HTR-8/SVneo (cell line): ENCODE measurements at places on chromosomes 11 and 22.

DNA sequence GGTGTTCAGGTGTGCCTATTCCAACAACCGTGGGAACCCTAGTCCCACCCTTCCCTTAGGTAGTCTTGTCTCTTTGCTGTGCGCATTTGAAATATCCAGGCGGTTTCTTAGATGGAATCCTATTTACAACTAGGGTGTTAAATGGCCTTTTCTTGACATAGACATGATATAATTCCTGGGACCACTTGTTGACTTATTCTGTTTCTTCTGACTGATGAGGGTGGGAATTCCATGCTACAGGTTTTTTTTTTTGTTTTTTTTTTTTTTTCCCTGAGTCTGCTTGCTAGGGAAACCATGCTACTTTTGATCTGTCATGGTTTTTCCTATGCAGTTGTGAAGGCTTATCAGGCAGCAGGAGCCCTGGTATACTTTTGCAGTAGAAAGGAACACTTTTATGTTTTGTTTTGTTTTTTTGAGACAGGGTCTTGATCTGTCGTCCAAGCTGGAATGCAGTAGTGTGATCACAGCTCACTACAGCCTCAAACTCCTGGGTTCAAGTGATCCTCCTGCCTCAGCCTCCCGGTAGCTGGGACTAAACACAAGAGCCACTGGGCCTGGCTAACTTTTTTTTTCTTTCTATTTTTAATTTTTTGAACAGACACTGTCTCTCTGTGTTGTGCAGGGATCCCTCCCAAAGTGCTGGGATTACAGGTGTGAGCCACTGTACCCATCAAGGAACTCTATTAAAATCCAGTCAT lies 1.5 kb downstream of the STIM1 start:
- DNase-seq: no peak

DNA sequence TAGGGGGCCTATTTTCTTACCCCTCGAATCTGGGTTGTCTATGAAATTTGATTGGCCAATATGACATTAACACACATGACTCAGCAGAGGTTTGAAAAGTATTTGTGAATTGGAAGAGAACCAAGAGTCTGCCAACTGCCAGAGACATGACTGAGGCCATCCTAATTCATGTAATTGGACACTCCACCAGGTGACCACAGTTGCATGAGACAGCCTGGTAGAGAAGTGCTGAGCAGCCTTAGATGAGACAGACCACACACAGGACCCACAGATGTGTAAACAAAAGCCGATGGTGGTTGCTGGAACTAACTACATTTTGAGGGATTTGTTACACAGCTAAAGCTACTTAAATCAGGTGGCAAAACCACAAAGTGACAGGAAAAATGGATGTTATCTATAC lies 855 bp upstream of the MS4A5 start:
- DNase-seq: no peak

GRCh38 chr11:130389335-130389935 lies 39.0 kb downstream of the ADAMTS8 start:
- DNase-seq: no peak

GRCh38 chr11:85685820-85686459 lies at the start of gene CCDC89:
CCDC89 (minus strand) TSS chr11:85686195; CDS start chr11:85686130, 65 bp downstream.
- DNase-seq: peak; percentile 85

GRCh38 chr11:43747130-43747802 lies 66.7 kb downstream of the HSD17B12 start:
- DNase-seq: no peak

DNA sequence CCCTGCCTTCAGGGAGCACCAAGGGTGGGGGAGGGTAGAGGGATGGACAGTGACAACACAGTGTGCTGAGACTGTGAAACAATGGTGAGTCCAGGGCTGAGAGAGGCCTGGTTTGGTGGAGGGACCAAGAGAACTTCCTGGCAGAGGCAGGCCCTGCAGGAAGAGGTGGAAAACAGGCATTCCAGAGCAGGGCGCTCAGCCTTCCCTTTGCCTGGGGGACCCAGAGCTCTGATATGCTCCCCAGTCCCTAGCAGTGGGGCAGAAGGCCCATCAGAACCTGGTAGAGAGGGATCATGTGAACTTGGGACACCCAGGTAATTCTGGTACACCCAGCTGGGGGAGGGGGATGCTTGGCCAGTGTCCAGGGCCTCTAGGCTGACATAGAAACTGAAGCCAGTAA lies 17.2 kb upstream of the UVRAG start:
- DNase-seq: peak; percentile 31

DNA sequence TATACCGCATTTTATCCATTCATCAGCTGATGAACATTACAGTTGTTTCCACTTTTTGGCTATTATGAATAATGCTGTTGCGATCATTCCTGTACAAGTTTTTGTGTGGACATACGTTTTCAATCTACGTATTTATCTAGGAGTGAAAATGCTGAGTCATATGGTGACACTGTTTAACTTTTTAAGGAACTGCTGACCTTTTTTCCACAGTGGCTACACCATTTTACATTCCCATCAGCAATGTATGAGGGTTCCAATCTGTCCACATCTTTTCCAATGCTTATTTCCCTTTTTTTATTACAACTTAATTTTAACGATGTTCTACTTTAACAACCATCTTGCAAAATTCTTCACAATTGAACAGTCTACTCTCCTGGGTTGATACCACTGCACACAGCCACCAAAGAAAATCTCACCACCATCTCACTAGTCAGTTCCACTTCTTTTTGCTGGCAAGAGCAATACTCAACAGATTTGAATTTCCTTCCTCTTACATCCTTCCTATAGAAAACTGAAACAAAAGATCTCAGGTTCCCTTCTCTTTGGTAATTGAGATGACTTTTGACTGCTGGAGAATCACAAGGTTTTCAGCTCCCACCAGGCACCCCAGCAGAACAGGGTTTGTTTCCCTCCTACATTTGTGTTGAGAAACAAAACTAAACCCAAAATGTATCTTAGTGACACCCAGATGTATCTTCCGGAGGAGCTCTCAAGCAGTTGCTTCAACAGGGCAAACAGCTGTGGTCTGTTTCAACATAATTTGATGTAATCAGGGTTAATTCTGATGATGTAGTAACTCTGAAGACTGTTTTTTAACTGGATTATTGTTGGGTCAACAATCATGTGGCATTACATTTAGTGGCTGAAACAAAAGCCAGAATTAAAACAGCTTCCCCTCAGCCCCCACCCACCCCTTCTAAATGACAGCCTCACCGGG lies 7.0 kb upstream of the GAB2 start:
- DNase-seq: no peak

- DNase-seq: no peak
Measured at GRCh38 chr22:32048069-32048468, 5.0 kb downstream of the SLC5A1 start.

DNA sequence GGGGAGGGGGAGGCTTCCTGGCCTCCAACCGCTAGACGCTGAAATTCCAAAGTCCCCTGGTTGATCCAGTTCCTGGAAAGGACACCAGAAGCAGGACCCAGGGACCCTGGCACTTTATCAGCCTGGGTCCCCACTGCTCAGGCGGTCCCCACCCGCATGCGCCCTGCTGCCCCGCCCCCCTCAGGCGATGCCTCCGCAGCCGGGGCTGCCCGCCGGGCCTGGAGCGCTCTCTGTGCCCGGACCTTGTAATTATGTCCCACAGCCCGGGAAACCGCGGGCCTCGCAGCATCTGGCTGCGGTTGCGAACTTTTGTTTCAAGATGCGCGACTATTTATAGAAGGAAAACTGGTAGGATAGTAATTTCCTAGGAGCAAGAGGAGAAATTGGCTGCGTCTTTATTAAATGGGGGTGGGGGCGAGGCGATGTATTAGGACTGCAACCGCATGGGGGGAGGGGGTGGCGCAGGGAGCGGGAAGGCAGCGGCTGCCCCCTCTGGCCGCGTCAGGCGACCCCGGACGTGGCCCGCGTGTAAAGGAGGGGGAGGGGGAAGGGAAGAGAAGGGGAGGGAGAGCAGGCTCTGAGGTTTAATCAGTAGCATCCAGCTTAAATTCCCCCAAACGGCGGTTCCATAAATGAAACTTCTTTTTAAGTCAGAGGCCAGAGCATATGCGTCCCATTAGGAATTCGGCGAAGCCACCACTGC lies 6.1 kb downstream of the WNT7B start:
- no peak for DNase-seq

- no peak for DNase-seq
Measured at GRCh38 chr11:4074266-4074665, 20.3 kb upstream of the RRM1 start.
